ENCODE measurements at places on chromosomes 4 and X.

GRCh38 chrX:108165383-108166111, 74.0 kb downstream of the ATG4A start:
- no peak for DNase-seq

GRCh38 chrX:118579417-118579816, 83.8 kb downstream of the DOCK11 start:
- no peak for DNase-seq

- peak; percentile 65 for DNase-seq
Measured at GRCh38 chr4:62644372-62644771, 1444.2 kb downstream of the ADGRL3 start.

- no peak for DNase-seq
Measured at GRCh38 chrX:2928583-2929434, at the start of gene ARSD. Gene ARSD (minus strand): TSS chrX:2929339. CDS start chrX:2929275, 64 bp downstream.

GRCh38 chr4:102437111-102437510, 64.0 kb upstream of the NFKB1 start:
- DNase-seq = no peak

DNA sequence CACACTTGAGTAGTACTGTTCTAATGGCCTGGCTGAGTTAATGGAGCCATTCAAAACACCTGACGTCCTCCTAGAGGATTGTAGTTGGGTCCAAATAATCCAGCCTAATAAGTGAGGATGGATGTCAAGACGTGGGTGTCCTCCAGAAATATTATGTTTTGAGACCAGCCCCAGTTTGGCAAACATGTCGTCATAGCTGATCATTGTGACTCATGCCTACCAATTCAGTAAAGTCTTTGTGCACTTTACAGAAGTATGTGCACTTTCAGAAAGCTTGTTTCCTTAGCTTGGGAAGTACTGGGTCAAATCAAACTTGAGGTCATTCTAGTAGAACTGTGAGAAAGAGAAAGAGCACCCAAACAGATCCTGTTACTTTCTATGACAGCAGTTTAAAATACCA, 37.6 kb upstream of the GLRA2 start:
- no peak for DNase-seq
